ENCODE measurements at places on chromosomes 1 and 21.

- no peak for DNase-seq
Observed at GRCh38 chr1:234579967-234580366, 30.0 kb downstream of the IRF2BP2 start.

DNA sequence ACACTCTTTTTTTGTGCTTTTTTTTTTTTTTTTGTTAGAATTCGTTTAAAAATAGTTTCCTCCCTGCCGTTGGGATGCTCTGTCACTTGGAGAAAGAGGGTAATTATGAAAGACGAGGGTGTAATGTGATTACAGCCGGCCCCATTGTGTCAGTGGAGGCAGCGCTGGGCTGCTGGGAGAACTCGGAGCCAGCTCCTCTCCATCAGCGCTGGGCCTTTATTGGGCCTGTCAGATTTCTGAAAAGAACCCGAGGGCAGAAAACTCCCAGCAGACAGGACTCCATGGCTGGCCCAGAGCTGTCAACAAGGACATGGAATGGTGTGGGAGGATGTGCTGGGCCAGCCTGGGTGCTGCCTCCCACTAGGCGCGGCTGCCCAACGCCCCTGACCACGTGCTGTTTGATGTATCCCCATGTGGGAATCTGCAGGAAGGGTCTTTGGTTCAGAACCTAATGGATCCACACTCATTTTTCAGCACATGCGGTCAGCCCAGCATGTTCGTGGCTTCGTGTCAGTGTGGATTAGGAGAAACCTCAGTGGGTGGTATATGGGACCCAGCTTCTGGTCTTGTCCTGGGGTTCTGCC lies 222.6 kb upstream of the KIAA0040 start:
- DNase-seq = no peak

DNA sequence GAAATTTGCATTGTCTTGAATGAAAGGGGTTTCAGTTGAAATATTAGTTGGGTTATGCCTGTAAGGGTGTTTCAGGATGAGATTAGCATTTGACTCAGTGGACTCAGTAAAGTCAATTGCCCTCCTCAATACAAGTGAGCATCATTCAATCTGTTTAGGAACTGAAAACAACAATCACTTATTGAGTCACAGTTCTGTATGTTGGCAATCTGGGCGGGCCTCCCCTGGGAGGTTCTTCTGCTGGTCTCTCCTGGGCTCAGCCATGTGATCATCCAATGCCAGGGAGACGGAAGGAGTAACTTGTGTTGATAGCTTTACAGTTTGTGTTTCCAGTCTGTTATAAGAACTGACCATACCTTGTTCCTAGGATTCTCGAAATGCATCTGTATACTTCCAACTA lies 262.9 kb upstream of the RUNX1 start:
- no peak for DNase-seq

GRCh38 chr1:147628441-147628840 lies 41.9 kb downstream of the ACP6 start:
- no peak for DNase-seq

GRCh38 chr1:46394872-46395465 lies 852 bp downstream of the FAAH start:
- DNase-seq = no peak

DNA sequence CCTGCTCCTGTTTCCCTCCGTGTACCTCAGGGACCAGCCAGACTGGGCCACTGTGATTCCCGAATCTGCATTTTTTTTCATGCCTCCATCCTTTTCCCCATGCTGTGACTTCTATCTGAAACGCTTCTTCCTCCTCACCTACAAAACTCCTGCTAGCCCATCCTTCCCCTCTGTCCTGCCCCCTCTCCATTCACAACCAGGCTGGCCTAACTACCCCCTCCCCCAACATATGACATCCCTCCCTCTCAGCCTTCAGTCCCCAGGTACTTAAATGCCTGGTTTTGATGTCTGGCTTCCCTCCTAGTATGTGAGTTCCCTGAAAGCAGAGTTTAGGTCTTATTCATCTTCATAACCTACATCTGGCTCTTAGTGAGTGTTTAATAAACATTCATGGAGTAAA lies 82.7 kb downstream of the TAS1R2 start:
- no peak for DNase-seq

DNA sequence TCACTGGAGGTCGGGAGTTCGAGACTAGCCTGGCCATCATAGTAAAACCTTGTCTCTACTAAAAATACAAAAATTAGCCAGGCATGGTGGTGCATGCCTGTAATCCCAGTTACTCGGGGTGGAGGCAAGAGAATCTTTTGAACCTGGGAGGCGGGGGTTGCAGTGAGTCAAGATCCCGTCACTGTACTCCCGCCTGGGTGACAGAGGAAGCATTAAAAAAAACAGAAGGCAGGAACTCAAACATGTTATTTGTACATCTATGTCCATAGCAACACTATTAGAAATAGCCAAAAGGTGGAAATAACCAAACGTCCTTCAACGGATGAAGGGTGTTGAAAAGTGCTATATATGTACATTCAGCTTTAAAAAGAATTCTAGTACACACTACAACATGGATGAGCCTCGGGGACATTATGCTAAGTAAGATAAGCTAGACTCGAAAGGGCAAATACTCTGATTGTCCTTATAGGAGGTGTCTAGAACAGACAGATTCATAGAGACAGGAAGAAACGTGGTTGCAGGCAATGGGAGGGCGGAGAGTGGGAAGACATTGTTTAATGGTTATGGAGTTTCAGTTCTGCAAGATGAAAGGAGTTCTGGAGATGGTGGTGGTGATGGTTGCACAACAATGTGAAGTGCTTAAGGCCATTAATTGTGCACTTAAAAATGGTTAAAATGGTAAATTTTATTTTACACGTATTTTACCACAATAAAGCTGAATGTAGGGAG lies 19.2 kb downstream of the NLRP3 start:
- DNase-seq = no peak

DNA sequence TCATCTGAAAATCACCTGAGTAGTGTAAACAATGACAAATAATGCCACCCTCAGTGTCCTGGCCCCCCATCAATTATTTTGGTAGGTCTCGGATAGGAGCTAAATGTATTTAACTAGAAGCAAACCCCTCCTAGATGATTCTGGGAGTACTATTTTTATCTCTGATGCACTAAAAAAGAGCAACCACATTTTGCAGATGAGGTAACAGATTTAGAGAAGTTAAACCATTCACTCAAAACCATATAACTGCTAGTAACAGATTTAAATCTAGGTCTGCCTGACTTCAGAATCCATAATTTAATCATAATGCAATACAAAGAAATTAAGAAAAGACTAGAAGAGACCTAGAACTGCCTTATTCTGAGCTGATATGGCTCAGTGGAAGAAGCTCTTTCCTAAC lies 17.3 kb upstream of the PTCH2 start:
- DNase-seq = no peak

DNA sequence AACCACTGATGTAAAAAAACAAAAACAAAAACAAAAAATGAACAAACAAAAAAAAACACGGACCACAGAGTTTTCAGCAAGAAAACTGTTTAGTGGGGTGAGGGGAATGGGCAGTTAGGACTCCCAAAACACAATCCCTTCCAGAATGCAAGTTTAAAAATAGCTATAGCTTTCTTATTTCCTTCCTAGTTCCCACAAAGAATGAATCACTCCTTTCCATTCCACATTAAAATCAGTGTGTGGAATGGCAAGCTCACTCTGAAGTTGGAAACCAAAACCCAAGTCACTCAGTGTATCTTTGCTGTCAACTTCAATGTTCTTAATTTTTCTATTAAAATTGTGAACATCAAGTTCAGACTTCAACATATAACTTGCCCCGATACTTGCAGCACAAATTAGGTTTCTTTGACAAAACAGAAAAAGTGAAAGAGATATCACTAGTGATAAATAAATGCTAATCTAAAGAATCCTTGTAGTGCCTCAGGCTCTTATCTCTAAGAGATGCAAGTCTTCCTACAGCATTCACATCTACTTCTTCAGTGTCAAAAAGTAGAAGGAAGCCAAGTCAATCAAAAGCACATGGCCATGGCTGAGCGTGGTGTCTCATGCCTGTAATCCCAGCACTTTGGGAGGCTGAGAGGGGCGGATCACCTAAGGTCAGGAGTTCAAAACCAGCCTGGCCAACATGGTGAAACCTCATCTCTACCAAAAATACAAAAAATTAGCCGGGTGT lies 45.5 kb downstream of the TOR3A start:
- DNase-seq = no peak

GRCh38 chr1:77399250-77400086 lies 117.6 kb downstream of the AK5 start:
- DNase-seq = no peak

- peak; percentile 49 for DNase-seq
Observed at GRCh38 chr21:36450511-36450910, 29.4 kb downstream of the CLDN14 start.

- DNase-seq = no peak
Observed at GRCh38 chr1:117860896-117861610, 68.4 kb downstream of the GDAP2 start.

DNA sequence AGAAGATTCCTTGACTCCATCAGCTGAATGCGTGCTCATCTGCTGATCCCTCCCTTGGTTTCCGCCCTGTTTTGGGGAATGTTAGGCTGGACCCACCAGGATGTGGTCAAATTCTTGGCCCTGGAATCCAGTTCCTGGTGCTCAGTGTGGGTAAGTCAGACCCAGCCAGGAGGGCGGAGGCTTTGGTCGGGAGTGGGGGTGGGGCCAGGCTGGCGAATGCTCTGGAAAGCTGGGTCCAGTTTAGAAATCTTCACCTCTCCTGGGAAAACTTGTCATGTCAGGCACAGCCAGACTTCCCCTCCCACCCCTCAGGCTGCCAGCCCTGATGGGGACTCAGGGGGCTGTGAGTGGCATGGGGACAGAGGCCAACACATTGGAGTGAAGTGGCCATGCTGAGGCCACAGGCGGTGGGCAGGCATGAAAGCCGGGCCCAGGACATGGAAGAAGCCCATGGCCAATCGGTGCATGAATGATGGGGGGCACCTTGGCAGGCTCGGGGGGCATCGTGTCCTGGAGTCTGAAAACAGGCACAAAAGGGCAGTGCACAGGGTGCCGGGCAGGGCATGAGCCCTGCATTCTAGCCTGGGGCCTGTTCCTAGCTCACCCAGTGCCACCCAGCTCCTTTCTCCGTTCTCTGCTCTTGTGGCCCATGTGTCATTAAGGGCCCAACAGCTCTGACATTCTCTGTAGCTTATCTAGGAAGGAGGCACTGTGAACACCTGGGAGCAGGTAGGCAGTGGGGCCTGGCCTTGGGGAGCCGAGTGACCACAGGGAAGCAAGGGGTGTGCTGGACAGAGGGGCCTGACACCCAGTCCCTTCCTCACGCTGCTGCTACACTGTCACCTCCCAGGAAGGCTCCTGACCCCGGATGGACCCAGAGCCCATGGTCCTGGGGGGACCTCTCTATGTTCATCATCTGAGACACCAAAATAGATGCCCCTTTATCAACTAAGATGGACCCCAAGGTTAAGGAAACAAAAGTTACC lies 14.6 kb upstream of the PADI1 start:
- peak; percentile 55 for DNase-seq

GRCh38 chr21:46675595-46676280 lies 40.3 kb downstream of the PRMT2 start:
- no peak for DNase-seq

DNA sequence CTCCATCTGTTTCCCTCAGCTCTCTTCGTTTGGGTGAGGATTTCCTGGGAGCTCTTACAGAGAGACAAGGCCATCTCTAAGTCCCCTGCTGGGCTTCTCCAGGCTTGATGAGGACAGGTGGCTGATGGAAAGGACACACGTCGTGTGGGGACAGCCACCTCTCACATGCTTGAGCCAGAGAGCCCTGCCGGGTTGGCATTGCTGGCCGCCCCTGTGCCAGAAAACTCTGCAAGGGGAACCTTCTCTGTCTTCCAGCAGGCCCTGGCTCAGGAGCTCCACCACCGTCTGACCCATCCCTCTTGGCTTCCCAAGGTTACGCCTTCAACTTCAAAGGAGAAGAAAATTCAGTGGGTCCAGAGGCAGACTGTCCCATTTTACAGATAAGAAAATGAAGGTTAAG lies 82.8 kb downstream of the CASZ1 start:
- DNase-seq = no peak

DNA sequence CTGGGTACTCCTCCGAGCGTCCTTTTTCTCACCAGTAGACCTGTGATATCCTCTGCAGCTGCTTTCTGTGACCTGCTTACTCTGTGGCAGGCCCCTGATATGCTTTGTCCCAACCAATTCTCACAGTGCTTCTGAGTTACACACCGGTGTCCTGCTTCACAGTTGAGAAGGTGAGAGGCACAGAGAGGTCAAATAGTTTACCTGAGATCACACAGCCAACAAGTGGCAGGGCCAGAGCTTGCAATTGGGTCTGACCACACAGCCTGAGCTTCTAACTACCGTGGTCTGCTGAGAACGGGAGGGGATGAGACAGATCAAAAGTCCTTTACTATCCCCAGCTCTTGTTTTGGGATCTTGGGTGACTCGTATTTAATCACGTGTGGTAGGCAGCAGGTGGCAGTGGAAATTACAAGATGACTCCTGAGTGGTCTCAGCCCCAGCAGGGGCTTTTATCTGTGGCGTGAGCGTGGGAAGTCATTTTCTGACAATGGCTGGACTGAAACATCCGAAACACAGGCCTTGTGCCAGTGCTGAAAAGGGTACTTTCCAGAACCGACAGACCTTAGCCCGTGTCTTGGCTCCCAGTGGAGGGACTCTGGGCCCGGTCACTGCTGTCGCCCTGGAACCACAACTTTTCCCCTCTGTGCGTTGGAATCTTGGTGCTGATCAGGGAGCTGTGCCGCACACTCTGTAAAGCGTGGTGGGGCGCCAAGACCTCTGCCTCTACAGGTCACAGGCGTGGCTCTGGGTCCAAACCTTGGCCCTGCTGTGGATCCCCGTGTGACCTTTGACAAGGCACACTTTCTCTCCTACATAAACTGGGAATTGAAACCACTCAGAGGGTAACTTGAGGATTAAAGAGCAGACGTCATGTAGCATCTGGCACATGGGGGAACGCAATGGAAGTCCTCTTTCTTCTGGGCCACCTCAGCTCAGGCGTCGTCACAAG lies 11.9 kb downstream of the THEMIS2 start:
- no peak for DNase-seq

DNA sequence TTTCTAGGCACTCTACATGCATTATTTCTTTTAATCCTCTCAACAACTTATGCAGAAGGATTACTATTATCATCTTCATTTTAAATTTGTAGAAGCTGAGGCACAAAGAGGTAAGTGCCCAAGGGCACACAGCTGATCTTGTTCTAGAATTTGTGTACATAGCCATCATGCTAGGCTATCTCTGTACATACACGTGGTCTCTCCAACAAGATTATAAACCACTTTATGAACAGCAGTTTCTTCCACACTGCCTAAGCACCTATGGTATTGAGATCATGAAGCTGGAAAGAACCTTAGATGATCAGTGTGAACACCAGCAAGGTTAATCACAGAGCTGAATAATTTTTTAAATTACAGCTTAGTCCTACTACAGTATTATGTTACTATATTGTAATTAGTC lies 28.9 kb downstream of the UCHL5 start:
- DNase-seq = no peak
